ENCODE measurements at places on chromosomes 12 and 14.

DNA sequence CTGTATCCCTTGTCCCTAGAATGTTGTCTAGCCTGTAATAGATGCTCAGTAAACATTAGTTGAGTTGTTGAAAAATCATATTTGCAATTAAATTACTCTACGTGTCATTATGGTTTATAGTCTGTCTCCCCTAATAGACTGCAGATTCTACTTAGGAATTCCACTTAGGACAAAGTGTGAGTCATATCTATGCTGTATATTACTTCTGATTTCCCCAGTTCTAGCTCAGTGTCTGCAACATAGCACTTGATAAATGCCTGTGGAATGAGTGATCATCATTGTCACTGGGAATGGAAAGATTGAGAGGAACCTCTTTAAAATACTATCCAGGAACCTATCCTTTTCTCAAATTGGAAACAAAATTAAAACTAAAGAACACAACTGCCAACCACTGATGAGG, 99.3 kb downstream of the TBX5 start:
- DNase-seq = no peak

DNA sequence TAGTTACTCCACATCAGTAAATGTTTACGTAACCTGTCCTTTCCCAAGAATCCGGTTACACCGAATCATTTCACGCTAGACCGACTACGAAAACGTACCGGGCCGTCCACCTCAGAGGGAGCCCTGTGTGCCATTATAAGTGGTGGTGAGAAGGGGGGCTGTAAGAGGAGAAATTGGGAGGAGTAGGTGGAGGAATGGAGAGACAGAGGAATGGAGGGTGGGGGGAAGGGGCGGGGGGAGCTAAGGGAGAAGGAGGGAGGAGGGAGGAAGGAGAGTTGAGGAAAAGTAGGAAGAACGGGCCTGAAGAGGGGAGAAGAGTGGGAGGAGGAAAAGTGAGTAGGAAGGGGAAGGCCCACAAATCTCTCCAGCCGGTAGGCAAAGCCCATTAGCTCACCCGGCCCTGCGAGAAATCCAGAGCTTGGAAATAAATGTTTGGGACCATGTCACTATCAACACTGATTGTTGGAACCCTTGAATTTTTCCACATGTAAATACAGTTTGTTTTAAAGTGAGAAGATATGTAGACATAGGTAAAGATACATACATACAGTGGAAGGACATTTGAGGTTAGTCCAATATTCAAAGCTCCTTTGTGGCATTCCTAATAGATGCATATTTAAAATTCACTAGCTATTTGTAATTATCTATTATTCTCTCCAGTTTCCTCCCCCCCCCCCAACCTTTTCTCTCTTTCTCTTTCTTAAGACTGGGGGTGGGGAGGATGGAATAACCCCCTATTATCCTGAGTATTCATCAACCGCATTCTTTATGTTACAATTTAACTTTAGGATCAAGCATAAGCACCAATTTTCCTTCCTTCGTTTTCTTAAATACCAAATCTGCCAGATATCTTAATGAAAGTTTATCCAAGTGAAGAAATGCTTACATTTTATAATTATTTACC, 2.1 kb upstream of the FOXG1 start:
- DNase-seq = no peak

DNA sequence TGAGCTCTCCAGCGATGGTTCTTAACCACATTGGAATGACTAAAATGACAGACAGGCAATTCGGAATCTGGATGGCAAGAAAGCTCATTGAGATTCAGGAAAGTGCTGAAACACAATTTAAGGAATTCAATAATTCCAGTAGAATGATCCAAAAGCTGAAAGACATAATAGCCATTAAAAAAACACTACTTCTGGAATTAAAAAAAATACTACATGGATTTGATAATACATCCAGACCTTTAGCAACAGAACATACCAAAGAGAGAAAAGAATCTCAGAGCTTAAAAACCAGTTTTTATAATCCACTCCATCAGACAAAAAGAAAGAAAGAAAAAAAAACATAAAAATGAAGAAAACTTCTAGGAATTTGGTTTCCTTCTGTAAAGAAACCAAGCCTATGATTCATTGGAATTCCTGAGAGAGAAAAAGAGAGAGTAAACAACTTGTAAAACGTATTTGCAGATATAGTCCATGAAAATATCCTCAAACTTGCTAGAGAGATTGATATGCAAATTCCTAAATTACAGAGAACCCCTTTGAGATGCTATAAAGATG, 52.8 kb downstream of the SLCO1B1 start:
- no peak for DNase-seq

DNA sequence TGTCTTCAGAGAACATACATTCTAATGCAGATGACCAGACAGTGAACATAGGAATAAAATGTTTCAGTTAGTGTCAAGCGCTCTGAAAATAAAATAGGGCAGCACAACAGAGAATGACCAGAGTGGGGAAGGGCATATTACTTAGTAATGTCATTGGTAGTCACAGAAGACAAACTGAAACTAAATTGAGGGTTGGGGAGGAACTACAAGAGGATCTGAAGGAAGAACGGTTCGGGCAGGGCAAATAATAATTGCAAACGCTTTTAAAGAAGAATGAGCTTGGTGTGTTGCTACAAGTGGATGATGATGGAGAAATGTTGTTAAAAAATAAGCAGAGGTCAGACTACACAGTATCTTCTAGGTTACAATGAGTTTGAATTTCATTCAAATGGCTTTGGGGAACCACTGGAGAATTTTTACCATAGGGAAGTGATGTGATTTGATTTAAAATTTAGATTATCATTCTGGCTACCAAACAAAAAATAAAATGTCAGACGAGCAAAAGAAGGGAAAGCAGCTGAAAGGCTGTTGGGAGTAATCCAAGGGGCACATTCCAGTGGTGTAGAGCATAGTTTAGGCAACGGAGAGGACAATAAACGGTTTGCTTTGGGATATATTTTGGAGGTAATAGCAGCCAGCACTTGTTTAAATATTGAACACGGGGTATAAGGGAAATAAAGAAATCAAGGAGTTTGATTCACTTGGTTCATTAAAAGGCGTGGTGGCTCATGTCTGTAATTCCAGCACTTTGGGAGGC, 56.3 kb upstream of the SLC6A13 start:
- no peak for DNase-seq

DNA sequence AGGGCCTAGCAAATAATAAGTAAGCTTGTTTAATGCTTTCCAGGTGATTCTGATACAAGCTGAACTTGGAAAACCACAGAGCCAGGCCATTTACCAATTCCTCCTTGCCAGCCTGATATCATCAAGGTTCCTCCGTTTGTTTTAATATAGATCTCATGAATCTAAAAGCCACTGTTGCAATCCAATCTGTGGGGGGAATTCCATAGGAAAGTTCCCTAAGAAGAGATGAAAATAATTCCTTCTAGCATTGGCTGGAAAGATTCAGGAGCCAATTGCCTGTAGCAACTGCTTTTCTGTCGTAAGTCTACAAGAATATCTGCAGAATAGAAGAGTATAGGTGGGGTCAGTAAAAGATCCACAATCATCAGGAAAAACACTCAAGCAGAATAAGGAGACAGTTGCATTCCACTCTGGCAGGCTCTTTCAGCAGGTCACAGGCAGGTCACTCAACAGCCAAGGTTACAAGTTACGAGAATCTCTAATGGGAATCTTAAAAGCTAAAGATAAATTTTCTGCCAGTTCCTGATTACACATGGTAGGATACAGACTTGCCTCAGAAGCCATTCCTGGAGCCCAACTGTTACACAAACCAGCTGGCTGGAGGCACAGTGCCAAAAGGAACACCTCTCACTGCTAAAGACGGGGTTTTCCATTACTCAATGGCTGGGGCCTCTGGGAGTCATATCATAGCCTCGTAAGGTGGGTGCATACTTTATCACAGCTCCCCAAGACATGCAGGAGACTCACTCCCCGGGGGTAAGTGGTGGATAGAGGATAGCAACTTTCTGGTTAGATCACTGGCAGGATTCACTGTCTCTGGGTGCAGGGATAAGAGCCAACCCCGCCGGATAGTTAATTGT, 43.6 kb downstream of the FGD6 start:
- DNase-seq = no peak

DNA sequence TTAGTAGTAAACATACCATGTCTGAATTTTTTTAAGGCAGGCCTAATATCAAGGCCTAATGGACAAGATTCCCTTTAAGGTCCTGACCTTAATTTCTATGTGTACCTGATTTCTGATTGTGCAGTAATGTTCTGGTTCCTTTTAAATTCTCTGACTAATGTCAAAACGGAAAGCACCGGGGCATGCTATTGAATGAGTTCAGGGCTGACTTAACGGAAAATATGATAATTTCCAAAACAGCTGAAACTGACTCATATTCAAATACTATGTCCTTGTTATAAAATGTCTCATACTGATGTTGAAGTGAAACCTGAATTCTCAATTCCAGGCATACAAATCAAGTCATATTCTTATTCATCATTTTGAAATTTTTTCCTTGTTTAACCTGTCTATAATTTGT, 6.7 kb downstream of the TAS2R43 start:
- no peak for DNase-seq

- no peak for DNase-seq
Observed at GRCh38 chr12:98678236-98678945, 33.3 kb downstream of the APAF1 start.

- DNase-seq = no peak
Observed at GRCh38 chr14:100434911-100435438, 111.8 kb downstream of the SLC25A47 start.

DNA sequence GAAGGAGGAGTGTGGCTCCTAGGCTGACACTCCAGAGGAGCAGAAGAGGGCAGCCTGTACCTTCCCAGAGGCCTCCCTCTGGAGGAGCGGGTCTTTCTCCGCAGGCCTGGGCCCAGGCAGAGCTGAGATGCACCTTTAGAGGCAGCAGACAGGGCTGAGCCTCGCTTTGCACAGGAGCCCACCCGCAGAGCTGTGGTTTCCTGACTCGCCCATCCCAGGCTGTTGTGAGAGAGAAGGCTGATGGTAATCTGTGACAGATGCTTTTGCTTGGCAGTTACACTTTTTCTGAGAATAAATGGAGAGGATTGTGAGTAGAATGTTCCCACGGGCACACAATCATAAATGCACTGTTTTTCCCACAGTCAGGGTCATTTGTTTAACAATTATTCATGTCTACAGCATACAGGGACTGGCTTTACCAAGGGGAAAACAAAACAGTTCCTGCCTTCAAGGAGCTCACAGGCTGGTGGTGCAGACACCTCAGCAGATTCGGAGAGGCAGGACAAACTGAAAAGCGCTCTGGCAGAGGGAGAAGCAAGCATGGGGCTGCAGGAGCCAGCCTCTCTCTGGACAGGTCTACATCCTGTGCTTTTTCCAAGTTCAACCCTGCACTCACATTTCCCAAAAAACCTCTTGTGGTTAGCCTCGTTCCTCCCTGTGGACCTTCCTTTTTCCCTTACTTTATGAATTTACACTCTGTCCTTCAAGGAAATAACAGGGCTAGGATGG, 13.9 kb downstream of the EVL start:
- peak; percentile 83 for DNase-seq
